Activated naive CD4-positive, alpha-beta T cell treated with anti-CD3 and anti-CD28 coated beads for 36 hours (primary cell): ENCODE measurements at places on chromosomes 1 and 21. TPM values are rescaled to one million over a fixed set of nuclear protein-coding genes. Genes with fewer than 3 reads are reported as not detected.

DNA sequence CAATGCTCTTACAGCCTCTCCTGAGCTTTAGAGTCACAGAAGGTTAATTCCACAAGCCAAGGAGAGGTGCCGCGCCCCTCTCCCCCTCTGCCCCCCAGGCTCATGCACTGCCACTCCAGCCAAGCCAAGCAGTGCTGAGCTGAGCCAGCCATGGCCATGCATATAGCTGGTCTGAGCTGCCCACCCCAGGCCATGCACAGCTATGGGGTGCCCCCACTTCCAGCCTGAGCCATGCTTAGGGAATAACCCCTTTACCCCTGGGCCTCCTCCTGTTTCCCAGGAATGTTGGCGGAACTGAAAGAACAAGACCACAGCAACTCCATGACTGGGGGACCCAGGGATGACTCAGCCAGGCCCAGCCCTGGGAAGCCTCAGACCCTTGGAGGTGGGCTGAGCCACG is 34.0 kb upstream of the MAGOH start:
- no peak overlapping the region for H3K4me3 ChIP-seq
- no peaks in the 10 kb centered on the region for H3K27me3 ChIP-seq
- H3K27ac ChIP-seq = no peak overlapping the region
- H3K4me1 ChIP-seq = no peaks in the 10 kb centered on the region
- peaks cover 37% of the 10 kb centered on the region for H3K36me3 ChIP-seq
- no peak for DNase-seq

Gene CCDC24
- total RNA-seq = 0.91 TPM

DNA sequence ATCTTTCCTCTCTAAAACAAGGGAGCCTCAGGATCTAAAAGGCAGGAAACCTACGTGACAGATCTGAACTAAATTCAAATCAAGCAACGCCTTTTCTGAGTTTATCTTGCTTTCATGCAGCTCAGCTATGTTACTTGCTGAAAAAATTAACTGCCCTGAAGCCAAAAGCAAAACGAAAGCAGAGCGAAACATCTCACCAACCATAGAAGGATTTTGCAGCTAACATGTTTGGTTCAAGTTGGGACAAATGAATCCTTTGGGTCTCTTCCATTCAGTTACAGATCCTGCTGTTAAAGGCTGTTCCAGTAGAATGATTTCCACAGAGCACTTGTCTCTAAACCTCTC is 482 bp downstream of the SLC2A5 start:
- DNase-seq = no peak
- H3K4me3 ChIP-seq = no peak overlapping the region

DNA sequence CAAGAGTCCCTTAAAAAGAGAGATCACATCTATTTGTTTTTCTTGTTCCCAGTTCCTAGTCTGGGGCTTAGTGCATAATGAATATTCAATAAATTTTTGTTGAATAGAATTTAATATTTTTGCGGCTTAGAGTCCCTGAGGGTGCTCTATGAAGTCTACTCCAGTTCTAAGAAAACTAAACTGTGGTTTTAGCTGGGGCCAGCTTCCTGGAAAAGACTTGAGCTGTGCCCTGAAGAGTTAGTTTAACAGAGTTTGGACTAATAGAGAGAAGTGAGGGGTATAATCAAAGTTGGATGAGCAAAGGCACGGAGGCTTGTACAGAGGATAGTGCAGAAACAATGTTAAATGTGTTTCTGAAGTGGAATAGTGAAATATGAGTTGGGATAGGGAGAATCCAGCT is 168.9 kb downstream of the FASLG start:
- no peaks in the 10 kb centered on the region for H3K4me1 ChIP-seq
- H3K27me3 ChIP-seq = peaks cover 7% of the 10 kb centered on the region
- no peaks in the 10 kb centered on the region for H3K36me3 ChIP-seq
- no peak overlapping the region for H3K4me3 ChIP-seq
- no peak overlapping the region for H3K27ac ChIP-seq

Gene OR2T29
- total RNA-seq = not detected

Gene TTC24
- 3.9 TPM for total RNA-seq

Gene KCNN3
- total RNA-seq = 0.26 TPM

DNA sequence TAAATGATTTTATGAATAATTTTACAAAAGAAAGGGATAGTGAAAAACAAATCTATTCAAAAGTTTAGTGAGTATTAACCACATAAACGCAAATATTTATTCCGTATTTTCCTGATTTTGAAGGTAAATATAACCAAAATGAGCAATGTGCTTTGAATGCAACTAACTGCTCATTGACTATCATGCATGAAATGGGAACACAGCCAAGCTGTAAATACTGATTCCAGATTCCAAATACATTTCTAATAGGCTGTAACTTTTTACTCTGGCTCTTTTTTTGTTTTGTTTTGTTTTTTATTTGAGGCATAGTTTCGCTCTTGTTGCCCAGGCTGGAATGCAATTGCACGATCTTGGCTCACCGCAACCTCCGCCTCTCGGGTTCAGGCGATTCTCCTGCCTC is 41.8 kb downstream of the SELENOF start:
- H3K27me3 ChIP-seq = no peaks in the 10 kb centered on the region
- peaks cover 14% of the 10 kb centered on the region for H3K36me3 ChIP-seq
- H3K4me3 ChIP-seq = no peak overlapping the region
- no peak overlapping the region for H3K27ac ChIP-seq

GRCh38 chr21:42989816-42990650 is 15.7 kb downstream of the PKNOX1 start:
- DNase-seq = no peak
- H3K4me3 ChIP-seq = no peak overlapping the region
- H3K36me3 ChIP-seq = no peaks in the 10 kb centered on the region

DNA sequence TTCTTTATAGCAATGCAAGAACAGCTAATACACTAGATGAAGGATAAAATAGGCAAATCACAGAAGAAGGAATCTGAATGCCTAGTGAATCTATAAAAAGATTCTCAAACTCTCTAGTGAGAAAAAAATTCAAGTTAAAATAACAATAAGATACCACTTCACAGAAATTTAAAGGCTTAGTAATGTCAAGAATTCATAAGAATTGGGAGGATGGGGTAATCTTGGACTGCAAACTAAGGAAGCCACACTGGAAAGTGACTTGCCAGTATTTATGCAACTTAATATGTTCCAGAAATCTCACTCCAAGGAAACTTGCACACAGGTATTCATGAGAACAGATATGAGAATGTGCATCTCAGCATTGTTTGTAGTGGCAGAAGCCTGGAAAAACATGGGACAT is 38.9 kb upstream of the PRRC2C start:
- no peaks in the 10 kb centered on the region for H3K36me3 ChIP-seq
- H3K4me3 ChIP-seq = no peak overlapping the region
- no peak for DNase-seq
- no peaks in the 10 kb centered on the region for H3K4me1 ChIP-seq
- H3K27ac ChIP-seq = no peak overlapping the region
- no peaks in the 10 kb centered on the region for H3K27me3 ChIP-seq

DNA sequence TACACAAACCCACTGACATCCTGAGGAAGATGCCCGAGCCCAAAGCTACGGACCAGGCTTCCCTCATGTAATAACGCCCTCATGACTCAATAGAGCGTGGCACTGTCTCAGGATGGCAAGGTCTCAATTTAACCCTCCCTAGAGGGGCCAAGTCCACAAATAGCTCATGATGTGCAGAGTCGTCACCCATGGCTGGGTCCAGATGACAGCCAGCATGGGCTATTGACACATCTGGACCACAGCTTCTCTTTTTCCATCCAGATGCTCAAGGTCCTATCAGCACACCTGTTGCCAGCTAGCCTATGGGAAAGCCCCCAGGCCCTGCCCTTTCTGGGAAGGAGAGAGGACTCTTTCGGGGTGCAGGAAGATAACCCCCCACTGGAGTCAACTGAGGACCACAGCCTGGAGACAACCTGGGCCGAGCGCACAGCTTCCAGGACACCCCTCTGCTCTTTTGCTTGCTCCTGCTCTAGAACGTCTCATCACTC is 2.8 kb downstream of the LAPTM5 start:
- H3K27ac ChIP-seq = peak overlapping the region; percentile 100
- no peaks in the 10 kb centered on the region for H3K27me3 ChIP-seq
- peak overlapping the region; percentile 98 for H3K4me3 ChIP-seq
- peak; percentile 67 for DNase-seq
- peaks cover 76% of the 10 kb centered on the region for H3K4me1 ChIP-seq
- H3K36me3 ChIP-seq = peaks cover 30% of the 10 kb centered on the region

- peak overlapping the region; percentile 69 for H3K4me3 ChIP-seq
- no peaks in the 10 kb centered on the region for H3K27me3 ChIP-seq
- peak overlapping the region; percentile 54 for H3K27ac ChIP-seq
- peaks cover 11% of the 10 kb centered on the region for H3K36me3 ChIP-seq
- peak; percentile 30 for DNase-seq
- peaks cover 75% of the 10 kb centered on the region for H3K4me1 ChIP-seq
Observed at GRCh38 chr1:39268112-39268581, 63.7 kb downstream of the MACF1 start.

DNA sequence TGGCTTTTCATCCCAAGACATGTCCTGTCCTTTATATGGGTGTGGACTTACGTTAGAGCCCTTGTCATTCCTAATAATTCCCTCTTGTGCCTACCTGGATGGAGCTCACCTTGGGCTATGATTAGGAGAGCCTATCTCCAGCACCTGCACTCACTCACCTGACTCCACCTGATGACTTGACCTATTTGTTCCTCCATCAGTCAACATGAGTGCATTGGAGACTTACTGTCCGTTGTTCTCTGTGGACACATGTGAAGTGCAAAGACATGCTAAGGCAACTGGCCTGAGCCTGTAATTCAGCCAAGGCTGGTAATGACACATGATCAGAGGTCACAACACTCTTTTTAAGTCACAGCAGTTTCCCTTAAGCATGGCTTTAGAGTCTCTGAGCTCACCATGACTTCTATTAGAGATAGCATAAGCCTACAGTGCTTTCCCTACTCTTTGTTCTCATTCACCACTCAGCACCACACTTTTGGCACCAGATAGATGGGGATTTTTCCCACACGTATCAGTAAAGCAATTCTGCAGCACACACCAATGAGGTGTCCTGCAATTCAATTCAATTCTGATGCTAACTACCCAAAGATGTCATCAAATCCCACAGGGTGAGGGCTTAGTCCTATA is 9.4 kb downstream of the KCNE1 start:
- H3K4me3 ChIP-seq = no peak overlapping the region
- DNase-seq = no peak
- peaks cover 6% of the 10 kb centered on the region for H3K27me3 ChIP-seq
- no peak overlapping the region for H3K27ac ChIP-seq
- no peaks in the 10 kb centered on the region for H3K36me3 ChIP-seq
- no peaks in the 10 kb centered on the region for H3K4me1 ChIP-seq

- H3K36me3 ChIP-seq = no peaks in the 10 kb centered on the region
- H3K27me3 ChIP-seq = no peaks in the 10 kb centered on the region
- H3K4me3 ChIP-seq = no peak overlapping the region
- H3K27ac ChIP-seq = no peak overlapping the region
Observed at GRCh38 chr1:231213831-231214573, 27.0 kb upstream of the GNPAT start.

Gene SH2D2A
- 134 TPM for total RNA-seq

DNA sequence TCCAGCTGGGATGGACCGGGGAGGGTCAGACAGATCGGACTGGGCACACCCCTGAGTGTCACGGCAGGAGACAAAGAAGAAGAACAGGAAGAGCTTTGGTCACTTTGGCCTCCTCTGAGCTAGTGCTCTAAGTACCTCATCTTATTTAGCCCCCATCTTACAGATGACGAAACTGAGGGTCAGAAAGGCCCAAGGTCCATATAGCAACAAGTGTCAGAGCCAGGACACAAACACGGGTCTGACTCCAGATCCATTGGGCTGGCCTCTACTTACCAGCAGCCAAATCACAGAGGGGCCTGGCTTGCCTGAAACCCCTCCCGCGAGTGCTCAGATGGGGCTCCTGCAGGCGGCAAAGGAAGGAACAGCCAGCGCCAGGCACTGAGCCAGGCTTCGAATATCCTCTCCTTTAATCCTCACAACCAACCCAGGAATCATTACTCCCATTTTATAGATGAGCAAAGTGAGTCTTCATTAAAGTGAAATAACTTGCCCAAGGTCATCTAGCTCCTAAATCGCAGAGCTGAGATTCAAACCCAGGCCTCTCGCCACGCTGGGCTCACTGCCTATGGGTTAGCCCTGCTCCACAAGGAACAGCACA is 25.7 kb upstream of the SELENON start:
- peaks cover 78% of the 10 kb centered on the region for H3K4me1 ChIP-seq
- DNase-seq = no peak
- peaks cover 2% of the 10 kb centered on the region for H3K36me3 ChIP-seq
- H3K27me3 ChIP-seq = no peaks in the 10 kb centered on the region
- H3K27ac ChIP-seq = peak overlapping the region; percentile 84

DNA sequence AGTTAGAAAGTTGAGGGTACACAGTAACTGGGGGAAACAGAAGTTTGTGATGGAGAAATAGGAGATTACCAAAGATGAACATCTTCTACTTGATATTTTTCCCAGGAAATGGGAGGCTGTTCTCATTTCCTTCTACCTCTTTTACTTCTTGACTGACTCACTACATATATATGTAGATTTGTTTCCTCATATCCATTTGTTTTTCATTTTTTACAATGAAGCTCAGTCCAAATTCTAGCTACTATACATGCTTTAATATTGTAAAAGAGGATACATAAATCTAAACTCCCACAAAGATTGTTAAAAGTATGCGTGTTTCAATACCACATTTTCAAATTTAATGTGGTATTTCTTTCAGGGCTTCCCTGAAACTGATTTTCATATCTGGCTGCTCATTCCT is 366.6 kb upstream of the NCAM2 start:
- H3K4me1 ChIP-seq = no peaks in the 10 kb centered on the region
- no peaks in the 10 kb centered on the region for H3K27me3 ChIP-seq
- DNase-seq = no peak
- H3K36me3 ChIP-seq = no peaks in the 10 kb centered on the region
- no peak overlapping the region for H3K27ac ChIP-seq

Gene S100A9
- 2.6 TPM for total RNA-seq

DNA sequence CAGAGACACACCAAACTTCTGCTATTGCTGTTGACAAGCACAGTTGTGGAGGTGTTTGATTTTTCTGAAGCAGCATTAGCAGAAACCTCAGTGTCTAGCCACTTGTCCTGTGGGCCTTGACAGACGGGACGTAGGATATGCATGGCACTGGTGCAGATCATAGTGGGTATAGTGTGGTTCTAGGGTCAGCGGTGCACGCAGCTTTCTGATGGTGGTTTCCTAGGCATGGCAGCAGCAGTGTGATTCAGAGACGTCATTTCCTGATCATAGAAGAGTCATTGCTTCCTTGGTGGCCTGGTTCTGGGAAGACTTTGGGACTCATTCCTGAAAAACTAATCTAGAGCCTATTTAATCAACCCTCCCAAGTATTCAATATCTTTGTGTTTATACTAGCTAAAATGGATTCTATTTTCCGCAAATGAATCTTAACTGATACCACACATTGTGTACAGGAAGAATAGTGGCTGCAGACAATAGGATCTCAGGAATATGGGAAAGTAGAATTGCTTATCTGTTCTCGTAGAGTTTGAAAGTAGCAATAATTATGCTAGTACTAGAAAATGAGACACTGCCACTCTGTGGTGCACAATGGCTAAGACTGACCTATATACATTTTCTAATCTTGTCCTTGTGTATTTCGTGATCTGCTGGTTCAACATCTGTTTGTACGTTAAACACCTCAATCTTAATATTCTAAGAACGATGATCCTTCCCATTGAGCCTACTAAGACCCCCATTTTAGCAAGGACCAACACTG is 2.8 kb upstream of the USP1 start:
- H3K27me3 ChIP-seq = no peaks in the 10 kb centered on the region
- DNase-seq = no peak
- peaks cover 18% of the 10 kb centered on the region for H3K36me3 ChIP-seq
- H3K27ac ChIP-seq = no peak overlapping the region

Gene KISS1
- total RNA-seq = not detected
